ENCODE measurements at places on chromosomes 5 and 9.

DNA sequence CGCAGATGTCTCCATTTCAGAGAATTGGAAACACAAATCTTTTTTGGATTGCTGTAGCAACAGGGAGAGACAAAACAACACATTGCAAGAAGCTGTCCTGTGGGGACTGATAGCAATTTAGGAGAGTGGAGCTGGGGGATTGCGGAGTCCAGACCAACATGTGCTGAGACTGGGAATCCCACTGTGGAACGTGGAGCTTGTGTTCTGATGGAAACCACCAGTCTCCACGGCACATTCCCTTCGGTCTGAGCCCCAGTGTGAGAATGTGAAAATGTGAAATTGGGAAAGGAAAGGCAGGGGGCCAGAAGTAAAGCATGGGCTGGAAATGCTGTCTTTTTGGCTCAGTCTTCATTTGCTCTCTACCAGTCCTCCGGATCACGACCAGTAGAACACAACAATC lies 348.8 kb upstream of the TNC start:
- no peak for DNase-seq

DNA sequence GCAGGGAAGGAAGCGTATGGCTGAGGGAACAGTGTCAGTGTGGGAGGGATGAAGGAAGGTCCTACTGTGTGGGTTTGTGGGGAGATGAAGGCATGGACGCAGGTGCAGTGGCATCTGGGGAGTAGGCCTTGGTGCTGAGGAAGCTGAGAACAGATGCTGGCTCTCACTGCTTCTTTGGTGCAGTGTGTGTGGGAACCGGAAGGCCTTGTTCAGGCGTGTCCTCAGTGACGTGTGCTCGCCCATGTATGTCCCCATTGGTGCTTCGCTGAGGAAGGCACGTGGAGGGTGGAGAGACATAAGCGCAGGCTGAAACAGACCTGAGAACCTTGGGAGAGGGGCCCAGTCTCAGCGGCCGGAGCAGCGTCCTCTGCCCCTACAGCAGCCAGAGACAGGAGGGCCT lies 18.7 kb downstream of the ADAMTS13 start:
- no peak for DNase-seq

DNA sequence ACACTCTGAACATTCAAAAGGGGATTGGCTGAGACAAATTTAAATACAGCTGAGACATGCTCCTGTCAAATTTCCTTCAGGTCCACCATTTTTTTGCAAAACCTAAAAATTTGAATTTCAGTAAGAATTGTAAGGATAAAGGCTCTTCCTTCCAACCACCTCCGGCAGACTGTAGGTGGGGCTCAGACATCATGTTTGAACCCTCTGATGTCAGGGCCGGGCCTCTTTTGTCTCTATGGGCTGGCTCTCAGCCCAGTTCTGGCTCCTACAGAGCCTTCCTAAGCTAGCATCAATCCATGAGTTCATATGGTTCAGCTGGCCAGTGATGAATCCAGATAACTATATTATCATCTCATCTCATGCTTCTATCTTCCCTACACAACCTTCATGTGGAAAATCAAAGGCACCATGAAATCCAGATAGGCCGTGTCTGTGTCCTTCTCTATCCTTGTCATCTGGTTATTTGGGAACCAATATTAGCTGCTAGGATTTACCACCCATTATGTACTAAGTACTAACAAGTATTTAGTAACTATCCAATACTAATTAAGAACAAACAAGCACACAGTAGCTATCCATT lies 44.2 kb downstream of the NIPSNAP3B start:
- DNase-seq = no peak

GRCh38 chr9:115209601-115210306 lies 91.8 kb upstream of the TNC start:
- DNase-seq = no peak

DNA sequence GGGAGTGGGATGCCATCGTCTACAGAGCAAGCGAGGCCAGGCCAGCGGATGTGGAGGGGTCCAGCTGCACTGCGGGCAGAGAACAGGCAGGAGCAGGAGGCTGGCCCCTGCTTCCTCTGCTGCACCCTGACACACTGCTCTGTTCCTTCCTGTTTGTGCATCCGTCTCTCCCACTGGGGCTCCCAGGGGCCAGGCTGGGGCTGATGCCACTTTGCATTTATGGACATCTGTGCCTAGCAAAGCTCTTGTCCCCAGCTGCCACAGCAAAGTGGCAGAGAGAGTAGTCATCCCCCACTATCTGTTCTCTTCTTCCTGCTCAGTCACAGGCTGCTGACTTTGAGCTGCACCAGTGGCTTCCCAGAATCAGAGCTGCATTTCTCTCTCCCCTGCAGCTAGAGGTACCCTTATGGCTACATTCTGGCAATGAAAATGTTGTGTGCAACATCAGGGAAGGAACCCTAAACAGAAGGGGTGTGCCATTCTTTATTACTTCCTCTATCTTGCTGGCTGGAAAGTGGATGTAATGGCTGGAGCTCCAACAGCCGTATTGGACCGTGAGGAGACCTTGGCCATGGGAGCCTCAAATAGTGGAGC lies 4.2 kb upstream of the NINJ1 start:
- DNase-seq = no peak

DNA sequence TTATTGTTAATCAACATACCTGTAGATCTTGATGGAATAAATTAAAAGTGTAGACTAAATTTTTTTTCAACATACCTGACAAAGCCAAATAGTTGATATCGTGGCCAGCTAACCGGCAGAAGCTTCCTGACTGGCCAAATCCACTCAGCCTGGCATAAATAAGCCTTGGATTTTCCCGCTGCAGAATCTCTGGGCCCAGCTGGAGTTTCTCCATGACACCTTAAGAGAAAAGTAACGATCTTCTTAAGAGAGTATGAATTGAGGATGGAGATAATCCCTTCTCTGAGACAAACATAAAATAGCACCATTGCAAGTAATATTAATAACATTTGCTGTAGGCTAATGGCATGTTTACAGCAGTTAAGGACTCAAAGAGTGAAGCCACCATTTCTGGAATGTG lies 2.2 kb downstream of the AMACR start:
- DNase-seq = no peak
